ENCODE measurements at places on chromosomes 5 and 9. TPM values are rescaled to one million over a fixed set of nuclear protein-coding genes. Genes with fewer than 3 reads are reported as not detected.
A peak's percentile ranks its signal among the peaks of the same experiment; 100 is the strongest.

DNA sequence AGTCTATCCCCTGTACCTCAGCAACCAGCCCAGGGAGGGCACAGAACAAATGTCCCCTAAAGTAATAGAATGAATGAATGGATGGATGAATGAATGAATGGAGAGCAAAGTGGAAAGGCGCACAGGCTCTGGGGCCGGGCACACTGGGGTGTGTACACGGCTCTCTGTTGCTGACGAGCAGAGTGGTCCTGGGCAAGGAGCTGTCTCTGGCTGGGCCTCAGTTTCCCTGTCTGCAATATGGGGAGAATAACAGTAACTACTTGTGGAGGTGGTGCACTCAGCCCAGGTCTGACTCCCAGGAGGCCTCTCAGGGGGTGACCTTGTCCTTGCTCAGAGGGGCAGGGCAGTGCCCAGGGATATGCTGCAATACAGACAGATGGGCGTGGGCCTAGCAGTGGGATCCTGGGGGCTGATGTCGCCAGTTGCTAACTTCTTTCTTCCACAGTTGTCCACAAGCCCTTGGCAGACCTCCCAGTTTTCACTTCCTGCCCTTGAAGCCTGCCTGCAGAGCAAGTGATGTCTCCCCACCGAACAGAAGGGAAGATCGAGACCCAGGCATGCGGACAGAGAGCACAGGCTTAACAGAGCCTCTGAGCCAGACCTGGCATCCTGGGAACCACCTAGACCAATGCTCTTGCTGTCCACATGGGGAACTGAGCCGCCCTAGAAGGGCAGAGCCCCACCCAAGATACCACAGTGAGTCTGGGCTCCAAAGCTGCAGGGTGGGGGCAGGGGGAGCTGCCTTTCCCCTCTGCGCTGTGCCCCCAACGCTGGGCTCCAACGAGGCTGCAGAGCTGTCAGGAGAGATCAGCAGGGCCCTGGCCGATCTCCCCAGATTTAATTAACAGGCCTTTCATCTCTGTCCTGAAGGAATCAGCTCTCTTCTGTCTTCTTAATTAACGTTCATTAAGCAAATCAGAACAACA lies 13.6 kb upstream of the LAMC3 start:
- H3K4me1 ChIP-seq = no peaks in the 10 kb centered on the region
- no peak for DNase-seq
- H3K4me3 ChIP-seq = no peak overlapping the region
- no peak overlapping the region for H3K27ac ChIP-seq

- peaks cover 11% of the 10 kb centered on the region for H3K36me3 ChIP-seq
- no peak overlapping the region for H3K27ac ChIP-seq
- no peak overlapping the region for H3K4me3 ChIP-seq
- no peak for DNase-seq
- H3K27me3 ChIP-seq = no peaks in the 10 kb centered on the region
- no peaks in the 10 kb centered on the region for H3K4me1 ChIP-seq
Measured at GRCh38 chr9:123157221-123157620, 111.2 kb downstream of the STRBP start.

DNA sequence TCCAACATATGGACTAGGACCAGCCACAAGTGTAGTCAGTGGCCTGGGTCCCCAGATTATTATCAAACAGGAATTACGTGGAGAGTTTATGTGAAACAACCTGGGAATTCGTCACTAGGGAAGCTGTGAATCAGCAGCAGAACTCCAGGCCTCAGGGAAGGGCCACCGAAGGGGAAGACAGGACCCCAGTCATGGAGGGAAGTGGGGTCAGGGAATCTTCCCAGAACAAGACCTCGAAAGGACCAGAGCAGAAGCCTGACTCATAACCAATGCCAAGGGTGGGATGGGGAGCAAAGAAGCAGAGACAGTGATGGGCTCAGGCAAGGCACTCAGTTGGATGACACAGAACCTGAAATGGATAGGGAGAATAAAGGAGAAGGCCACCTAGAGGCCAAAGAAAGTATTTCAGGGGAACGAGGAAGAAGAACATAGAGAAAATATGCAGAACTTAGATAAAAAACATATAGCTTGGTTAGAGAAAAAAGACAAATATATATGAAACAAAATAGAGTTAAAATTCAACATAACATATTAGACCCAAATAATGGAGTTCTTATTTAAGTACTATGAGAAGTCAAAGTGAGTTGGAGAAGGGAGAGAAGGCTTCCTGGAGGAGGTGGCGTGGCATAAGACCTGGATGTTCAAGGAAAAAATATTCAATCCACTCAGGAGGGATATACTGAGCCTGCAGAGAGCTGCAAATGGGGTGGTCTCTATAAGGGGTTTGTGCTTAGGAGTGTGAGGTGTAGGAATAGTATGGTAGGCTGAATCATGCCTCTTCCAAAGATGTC lies 66.7 kb upstream of the CAST start:
- H3K4me3 ChIP-seq = no peak overlapping the region
- H3K36me3 ChIP-seq = no peaks in the 10 kb centered on the region
- peaks cover 14% of the 10 kb centered on the region for H3K27me3 ChIP-seq
- peaks cover 17% of the 10 kb centered on the region for H3K4me1 ChIP-seq
- peak; percentile 32 for DNase-seq

- peaks cover 10% of the 10 kb centered on the region for H3K36me3 ChIP-seq
- H3K27me3 ChIP-seq = no peaks in the 10 kb centered on the region
- no peak overlapping the region for H3K27ac ChIP-seq
- DNase-seq = no peak
Measured at GRCh38 chr9:129072171-129072570, 8.7 kb upstream of the DOLPP1 start.

- no peaks in the 10 kb centered on the region for H3K27me3 ChIP-seq
- no peak for DNase-seq
- H3K4me1 ChIP-seq = no peaks in the 10 kb centered on the region
- H3K27ac ChIP-seq = no peak overlapping the region
- no peaks in the 10 kb centered on the region for H3K36me3 ChIP-seq
Measured at GRCh38 chr9:16236311-16236710, 634.2 kb downstream of the BNC2 start.

DNA sequence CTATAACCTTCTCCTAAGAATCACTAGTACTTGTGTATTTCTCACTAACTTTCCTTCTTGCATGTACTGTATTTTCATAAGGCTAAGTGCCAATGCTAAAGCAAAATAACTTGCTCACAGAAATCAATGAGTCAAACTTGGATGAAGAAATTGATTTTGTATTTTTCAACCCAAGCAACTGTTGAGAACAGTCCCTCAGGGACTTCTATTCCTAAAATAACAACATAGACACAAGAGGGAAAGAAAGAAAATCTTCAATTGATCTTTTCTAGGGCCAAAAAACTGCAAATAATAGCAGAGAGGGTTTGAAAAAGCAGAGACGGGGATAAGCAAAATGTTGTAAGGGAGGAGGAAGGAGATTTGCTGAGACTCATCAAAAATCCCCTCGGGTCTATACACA lies 69.8 kb downstream of the HABP4 start:
- no peak overlapping the region for H3K4me3 ChIP-seq
- no peaks in the 10 kb centered on the region for H3K36me3 ChIP-seq
- H3K27ac ChIP-seq = no peak overlapping the region
- no peak for DNase-seq

GRCh38 chr5:137252512-137252911 lies 246.6 kb downstream of the SPOCK1 start:
- H3K27me3 ChIP-seq = peaks cover 2% of the 10 kb centered on the region

DNA sequence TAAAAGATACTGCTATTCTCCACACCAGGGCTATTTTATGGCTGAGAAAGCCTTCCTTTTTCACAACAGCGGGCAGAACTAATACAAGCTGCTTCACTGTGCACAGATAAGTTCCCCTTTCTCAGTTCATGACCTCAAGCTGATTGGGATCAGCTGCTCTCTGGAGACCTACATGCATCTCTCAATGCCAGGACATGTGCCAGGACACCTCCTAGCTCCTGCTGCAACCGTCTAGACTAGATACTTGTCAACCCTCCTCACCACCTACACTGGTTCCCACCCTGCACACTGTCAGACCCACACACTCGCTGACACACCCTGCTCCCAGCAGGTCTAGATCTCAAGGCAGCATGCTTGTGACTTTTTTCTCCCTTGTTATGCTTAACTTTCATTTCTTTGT lies 39.8 kb downstream of the STARD4 start:
- peaks cover 19% of the 10 kb centered on the region for H3K36me3 ChIP-seq
- no peak for DNase-seq
- H3K4me1 ChIP-seq = peaks cover 4% of the 10 kb centered on the region

DNA sequence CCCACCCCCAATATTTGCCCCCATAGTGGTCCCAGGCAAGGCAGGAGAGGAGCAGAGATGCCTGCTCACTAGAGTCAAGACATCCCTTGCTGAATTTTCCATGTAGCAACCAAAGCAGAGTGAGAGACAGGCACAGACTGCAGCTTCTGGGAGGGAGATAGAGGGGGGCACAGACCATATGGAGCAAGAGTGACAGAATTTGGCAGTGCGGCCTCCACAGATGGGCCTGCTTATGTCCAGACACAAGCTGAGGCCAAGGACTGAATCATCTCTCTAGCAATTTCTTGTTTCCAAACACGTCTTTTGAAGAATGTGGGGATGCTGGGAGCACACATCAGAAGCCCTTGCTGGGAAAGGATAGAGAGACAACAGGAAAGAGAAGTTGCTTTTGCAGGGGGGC lies 53.0 kb upstream of the ALDH1B1 start:
- H3K27ac ChIP-seq = no peak overlapping the region
- H3K27me3 ChIP-seq = no peaks in the 10 kb centered on the region
- H3K4me3 ChIP-seq = no peak overlapping the region

DNA sequence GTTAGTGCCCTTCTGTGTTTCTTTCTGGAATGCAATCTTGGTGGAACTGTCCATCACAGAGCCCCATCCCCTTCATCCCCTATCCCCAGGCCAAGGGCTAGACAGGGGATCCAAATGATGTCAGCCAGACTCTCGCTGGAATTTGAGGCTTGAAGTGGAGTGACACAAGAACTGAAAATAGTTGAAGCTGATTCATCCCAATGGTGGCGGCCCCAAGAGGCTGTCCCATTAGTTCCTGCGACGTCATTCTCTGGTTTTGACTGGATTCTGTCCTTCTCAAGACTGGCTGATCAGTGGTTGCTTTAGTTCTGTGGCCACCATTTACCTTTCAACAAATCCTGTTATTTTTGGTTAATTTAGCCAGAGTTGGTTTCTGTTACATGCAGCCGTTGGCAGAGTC lies 59.9 kb downstream of the SUB1 start:
- H3K4me1 ChIP-seq = no peaks in the 10 kb centered on the region
- H3K27ac ChIP-seq = no peak overlapping the region
- no peak overlapping the region for H3K4me3 ChIP-seq
- H3K36me3 ChIP-seq = no peaks in the 10 kb centered on the region

DNA sequence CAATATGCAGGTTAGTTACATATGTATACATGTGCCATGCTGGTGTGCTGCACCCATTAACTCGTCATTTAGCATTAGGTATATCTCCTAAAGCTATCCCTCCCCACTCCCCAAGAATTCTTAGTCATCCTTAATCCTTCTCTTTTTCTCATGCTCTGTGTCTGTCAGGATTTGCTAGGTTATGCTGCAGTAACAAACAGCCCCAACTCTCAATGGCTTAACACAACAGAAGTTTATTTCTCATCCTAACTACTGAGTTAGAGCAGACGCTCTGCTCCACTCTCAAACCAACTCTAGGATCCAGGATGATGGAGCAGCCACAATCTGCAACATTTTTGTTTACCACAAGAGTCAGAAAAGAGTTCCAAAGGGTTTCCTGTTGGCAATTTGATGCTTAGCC lies 28.2 kb upstream of the FAM169A start:
- no peak overlapping the region for H3K4me3 ChIP-seq
- DNase-seq = no peak
- H3K27me3 ChIP-seq = peaks cover 9% of the 10 kb centered on the region
- no peak overlapping the region for H3K27ac ChIP-seq
- no peaks in the 10 kb centered on the region for H3K36me3 ChIP-seq

GRCh38 chr9:35842020-35842745 lies 13.2 kb downstream of the TMEM8B start:
- no peaks in the 10 kb centered on the region for H3K36me3 ChIP-seq
- no peak for DNase-seq
- H3K27me3 ChIP-seq = no peaks in the 10 kb centered on the region

- H3K27me3 ChIP-seq = no peaks in the 10 kb centered on the region
Measured at GRCh38 chr5:28729067-28729466, 1690.7 kb upstream of the CDH9 start.

GRCh38 chr5:115068239-115069086 lies 101.2 kb downstream of the TRIM36 start:
- H3K4me1 ChIP-seq = peaks cover 18% of the 10 kb centered on the region
- DNase-seq = peak; percentile 61
- H3K4me3 ChIP-seq = no peak overlapping the region
- H3K27ac ChIP-seq = peak overlapping the region; percentile 55
- no peaks in the 10 kb centered on the region for H3K36me3 ChIP-seq

DNA sequence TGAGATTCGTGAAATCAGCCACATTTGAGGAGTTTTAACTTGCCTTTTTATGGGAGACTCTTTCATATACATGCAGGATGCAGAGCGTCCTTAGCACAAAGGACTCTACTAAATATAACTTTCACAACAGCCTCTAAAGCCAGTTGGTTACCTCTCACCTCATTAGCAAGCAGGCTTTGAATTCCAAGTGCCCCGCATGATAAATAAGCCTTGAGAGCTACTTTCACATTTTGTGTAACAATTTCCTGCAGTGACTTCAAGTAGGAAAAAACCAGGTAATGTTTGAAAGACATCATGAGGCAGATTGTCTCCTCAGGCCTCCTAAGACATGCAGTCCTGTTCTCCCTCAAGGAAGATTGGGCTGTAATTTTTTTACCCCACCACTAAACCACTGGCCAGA lies 50.5 kb downstream of the RALGPS1 start:
- peaks cover 11% of the 10 kb centered on the region for H3K27me3 ChIP-seq
- no peaks in the 10 kb centered on the region for H3K36me3 ChIP-seq
- H3K4me3 ChIP-seq = no peak overlapping the region
- H3K27ac ChIP-seq = no peak overlapping the region
- no peak for DNase-seq
- no peaks in the 10 kb centered on the region for H3K4me1 ChIP-seq

DNA sequence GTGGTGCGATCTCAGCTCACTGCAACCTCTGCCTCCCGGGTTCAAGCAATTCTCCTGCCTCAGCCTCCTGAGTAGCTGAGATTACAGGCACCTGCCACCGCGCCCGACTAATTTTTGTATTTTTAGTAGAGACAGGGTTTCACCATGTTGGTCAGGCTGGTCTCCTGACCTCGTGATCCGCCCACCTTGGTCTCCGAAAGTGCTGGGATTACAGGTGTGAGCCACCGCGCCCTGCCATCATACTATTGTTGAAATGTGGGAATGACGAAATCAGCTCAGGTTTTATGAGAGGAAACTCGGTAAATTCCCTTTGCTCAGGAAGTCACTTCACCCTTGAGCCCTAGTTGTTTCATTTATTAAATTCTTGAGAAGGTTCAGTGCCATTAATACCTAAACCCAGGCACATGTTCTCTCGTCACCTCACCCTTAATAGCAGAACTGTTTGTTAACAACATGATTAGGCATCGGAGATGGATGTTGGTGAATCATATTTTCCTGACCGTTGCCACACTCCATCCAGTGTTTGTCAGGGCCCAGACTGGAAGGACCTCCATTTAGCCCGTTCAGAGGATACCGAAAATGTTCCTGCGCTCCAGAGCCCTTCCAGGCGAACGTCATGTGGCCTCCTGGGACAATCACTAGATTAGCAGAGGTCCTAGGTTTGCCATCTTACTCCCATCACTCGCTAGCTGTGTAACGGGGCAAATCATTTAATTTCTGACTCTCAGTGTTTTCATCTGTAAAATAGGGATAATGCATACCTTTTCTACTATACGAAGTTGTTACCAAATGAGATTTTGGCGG lies 20.0 kb upstream of the CREBRF start:
- peak overlapping the region; percentile 59 for H3K4me3 ChIP-seq
- peak overlapping the region; percentile 96 for H3K27ac ChIP-seq
- peaks cover 62% of the 10 kb centered on the region for H3K4me1 ChIP-seq
- H3K27me3 ChIP-seq = no peaks in the 10 kb centered on the region
- peak; percentile 74 for DNase-seq
- peaks cover 32% of the 10 kb centered on the region for H3K36me3 ChIP-seq

PLCXD3 gene
- not detected for total RNA-seq

DRD1 gene
- total RNA-seq = not detected

ISL1 gene
- total RNA-seq = not detected

TMEM252 gene
- not detected for total RNA-seq

ZNF618 gene
- total RNA-seq = 0.11 TPM

C5orf52 gene
- total RNA-seq = not detected

Data from activated CD4-positive, alpha-beta T cell treated with anti-CD3 and anti-CD28 coated beads for 36 hours (primary cell).